ENCODE measurements at places on chromosomes 16 and 17.

GRCh38 chr17:5781236-5781927, 197.1 kb upstream of the NLRP1 start:
- no peak for DNase-seq

GRCh38 chr17:11643851-11644250, 45.6 kb downstream of the DNAH9 start:
- no peak for DNase-seq

DNA sequence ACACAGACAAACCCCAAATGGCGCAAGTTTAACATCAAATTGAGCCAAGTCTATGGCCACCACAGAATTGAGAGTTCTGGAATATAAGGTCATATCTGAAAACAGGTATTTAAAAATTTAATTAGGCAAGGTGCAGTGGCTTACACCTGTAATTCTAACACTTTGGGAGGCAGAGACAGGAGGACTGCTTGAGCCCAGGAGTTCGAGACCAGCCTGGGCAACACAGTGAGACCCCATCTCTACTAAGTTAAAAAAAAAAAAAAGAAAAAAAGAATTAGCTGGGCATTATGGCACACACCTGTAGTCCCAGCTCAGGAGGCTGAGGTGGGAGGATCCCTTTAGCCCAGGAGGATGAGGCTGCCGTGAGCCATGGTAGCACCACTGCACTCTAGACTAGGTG, 19.1 kb downstream of the NFE2L1 start:
- DNase-seq = no peak

- DNase-seq = peak; percentile 31
Measured at GRCh38 chr16:17497648-17498047, 26.9 kb upstream of the XYLT1 start.

GRCh38 chr16:10490141-10490540, 90.3 kb downstream of the EMP2 start:
- no peak for DNase-seq

DNA sequence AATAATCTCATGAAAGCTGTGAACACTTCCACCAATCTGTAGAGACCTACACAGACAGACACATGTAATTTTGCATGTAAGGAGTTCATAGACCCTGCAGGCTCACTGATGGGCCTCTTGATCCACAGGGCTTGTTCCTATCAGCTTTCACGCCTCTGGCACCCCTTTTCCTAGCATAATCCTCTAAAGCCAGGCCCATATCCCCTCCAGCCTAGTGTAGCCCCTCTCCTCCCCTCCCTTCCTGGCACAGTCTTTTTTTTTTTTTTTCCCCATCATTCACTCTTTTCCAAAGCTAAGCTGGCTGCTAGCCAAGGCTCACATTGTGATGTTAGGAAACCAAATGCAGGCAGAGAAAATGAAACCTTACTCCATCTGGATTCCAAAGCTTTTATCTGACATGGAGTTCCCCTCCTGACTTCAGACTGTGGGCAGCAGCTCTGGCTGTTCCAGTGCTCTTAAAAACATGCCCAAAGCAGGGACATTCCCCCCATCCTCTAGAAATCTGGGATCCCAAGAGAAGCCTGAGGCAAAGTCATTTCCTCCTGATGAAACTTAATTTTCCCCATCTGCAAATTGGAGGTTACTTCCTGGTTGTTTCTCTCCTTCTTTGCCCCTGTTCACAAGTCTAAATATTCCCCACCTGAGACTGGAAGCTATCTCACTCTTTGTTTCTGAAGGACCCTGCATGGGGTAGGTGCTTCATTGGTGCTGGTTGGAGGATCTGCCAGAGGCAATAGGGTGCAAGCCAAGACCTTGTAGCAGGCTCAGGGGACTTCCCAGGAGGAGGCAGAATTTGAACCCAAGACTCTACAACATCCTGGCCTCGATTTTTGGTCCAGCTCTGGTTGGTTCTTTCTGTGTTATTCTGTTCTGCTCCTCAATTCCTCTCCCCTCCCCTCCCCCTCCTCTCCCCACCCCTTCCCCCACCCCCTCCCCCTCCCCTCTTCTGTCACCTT, 9.9 kb upstream of the CCL5 start:
- DNase-seq = peak; percentile 32

- no peak for DNase-seq
Measured at GRCh38 chr16:69078073-69078472, 27.4 kb upstream of the HAS3 start.
